ENCODE measurements at places on chromosomes 1 and 21. TPM values are rescaled to one million over a fixed set of nuclear protein-coding genes. Genes with fewer than 3 reads are reported as not detected.

The MCM3AP gene
- 48.0 TPM for polyA plus RNA-seq

The REN gene
- 0.31 TPM for polyA plus RNA-seq

The PTTG1IP gene
- 335 TPM for polyA plus RNA-seq

The OLFML2B gene
- polyA plus RNA-seq: 3.4 TPM

The TCHH gene
- polyA plus RNA-seq: 0.07 TPM

The SLC19A1 gene
- polyA plus RNA-seq: 18.1 TPM

The DMBX1 gene
- not detected for polyA plus RNA-seq

The GPN2 gene
- polyA plus RNA-seq: 25.8 TPM

The RIPPLY3 gene
- polyA plus RNA-seq: 68.7 TPM

The ACTRT2 gene
- polyA plus RNA-seq: not detected

The SYT14 gene
- 2.6 TPM for polyA plus RNA-seq
